ENCODE measurements at places on chromosomes 2 and 18. TPM values are rescaled to one million over a fixed set of nuclear protein-coding genes. Genes with fewer than 3 reads are reported as not detected.

The NIFK gene
- total RNA-seq = 26.4 TPM

GRCh38 chr2:209145941-209146681 lies 277.7 kb upstream of the MAP2 start:
- DNase-seq = no peak

DNA sequence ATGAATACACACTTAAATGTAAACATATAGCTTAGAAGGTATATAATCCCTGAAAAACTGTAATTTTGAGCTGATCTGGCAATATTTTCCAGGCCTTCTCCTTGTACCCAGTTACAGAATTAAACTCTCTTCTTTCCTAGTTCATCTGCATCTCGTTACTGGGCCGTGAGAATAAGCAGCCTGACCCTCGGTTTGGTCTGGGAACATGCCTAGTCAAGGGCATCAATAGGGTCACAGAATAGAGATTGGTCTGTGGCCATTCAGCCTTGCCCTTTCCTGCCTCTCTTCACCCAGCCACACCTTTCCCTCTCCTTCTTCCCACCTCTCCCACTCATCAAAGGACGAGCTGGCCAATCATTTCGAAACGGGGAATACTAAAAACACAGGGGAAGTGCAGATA lies 27.3 kb downstream of the SULT1C2 start:
- no peak for DNase-seq

DNA sequence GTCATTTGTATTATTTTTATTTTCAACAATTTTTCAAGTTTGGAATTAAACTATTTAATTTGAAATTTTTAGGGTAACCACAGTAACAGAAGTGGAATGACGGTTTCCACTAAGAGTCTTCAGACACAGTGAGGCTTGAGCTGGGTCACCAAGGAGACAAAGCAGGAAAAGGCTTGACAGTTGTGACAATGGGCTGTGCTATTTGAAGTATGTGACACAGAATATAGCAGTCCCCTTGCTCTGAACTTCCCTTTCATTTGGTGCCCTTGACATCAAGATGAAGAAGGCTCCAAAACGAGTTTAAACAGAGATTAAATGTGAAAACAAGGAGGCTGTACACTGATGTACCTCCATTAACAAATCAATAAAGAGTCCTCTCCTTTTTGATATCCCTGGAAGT lies 265.4 kb upstream of the DLGAP1 start:
- no peak for DNase-seq

The MYO1B gene
- 11.9 TPM for total RNA-seq

- peak; percentile 49 for DNase-seq
Measured at GRCh38 chr2:68594674-68595492, 48.5 kb upstream of the PROKR1 start.

- no peak for DNase-seq
Measured at GRCh38 chr2:156526950-156527636, 90.9 kb downstream of the GPD2 start.

DNA sequence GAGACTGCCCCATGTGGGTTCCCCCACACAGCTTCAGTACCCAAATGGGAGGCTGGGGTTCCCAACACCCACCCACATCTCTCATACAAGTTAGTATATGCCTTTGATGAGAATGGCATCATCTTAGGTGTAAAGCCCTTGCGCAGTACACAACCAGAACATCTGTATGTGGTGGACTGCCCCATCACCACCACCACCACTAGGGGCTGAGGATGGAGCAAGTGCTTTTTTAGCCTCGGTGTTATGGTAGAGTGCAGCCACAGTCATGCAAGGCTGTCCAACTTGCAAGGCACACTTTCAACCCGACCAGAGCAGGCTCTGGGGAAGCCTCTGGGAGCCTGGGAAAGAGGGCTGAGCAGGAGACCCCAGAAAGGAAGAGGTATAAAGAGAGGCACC lies 241.2 kb downstream of the TFCP2L1 start:
- DNase-seq = no peak

- DNase-seq = no peak
Measured at GRCh38 chr2:201420442-201421113, 30.7 kb downstream of the TRAK2 start.

The FAM210A gene
- total RNA-seq = 48.5 TPM

The IL36A gene
- not detected for total RNA-seq

The CXCR1 gene
- 0.25 TPM for total RNA-seq

DNA sequence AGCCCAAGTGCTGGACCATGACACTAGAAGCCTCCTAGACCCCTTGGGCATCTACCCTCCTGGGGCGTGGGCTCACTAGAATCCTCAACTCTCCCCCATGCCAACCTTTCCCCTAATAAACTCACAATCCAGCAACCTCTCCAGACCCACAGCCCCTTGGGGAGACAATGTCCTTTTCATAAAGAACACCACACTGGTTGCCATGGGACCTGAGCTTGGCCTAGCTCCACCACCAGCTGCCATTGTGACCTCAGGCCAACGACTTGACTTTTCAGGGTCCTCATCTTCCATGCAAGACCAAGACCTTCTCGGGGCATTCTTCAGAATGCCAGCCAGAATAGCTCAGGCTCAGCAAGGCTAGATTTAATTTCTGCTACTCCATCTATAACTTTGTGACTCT lies 128.1 kb upstream of the NPAS2 start:
- no peak for DNase-seq

DNA sequence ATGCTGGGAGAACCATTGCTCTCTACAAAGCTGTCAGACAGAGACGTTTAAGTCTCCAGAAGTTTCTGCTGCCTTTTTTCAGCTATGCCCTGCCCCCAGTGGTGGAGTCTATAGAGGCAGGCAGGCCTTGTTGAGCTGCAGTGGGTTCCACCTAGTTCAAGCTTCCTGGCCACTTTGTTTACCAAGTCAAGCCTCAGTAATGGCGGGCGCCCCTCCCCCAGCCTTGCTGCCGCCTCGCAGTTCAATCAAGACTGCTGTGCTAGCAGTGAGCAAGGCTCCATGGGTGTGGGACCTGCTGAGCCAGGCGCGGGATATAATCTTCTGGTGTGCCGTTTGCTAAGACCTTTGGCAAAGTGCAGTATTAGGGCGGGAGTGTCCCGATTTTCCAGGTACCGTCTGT lies 52.7 kb upstream of the SCYGR2 start:
- DNase-seq = no peak

DNA sequence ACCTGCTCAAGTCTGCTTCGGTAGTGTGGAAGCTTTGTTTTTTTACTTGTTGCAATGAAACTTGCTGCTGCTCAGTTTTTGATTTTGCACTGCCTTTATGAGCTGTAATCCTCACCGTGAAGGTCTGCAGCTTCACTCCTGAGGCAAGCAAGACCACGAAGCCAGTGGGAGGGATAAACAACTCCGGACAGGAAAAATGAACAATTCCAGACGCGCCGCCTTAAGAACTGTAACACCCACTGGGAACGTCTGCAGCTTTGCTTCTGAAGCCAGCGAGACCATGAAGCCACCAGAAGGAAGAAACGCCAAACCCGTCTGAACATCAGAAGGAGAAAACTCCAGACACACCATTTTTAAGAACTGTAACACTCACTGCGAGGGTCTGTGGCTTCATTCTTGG lies 245.7 kb upstream of the REG3G start:
- no peak for DNase-seq

The ZNF385B gene
- total RNA-seq = 87.6 TPM

- DNase-seq = no peak
Measured at GRCh38 chr2:128458505-128458904, 139.8 kb upstream of the HS6ST1 start.

The VAMP5 gene
- total RNA-seq = 82.0 TPM

GRCh38 chr18:32612651-32613050 lies 142.0 kb upstream of the GAREM1 start:
- no peak for DNase-seq

- peak; percentile 71 for DNase-seq
Measured at GRCh38 chr2:227407591-227408151, 19.9 kb upstream of the SCYGR1 start.

DNA sequence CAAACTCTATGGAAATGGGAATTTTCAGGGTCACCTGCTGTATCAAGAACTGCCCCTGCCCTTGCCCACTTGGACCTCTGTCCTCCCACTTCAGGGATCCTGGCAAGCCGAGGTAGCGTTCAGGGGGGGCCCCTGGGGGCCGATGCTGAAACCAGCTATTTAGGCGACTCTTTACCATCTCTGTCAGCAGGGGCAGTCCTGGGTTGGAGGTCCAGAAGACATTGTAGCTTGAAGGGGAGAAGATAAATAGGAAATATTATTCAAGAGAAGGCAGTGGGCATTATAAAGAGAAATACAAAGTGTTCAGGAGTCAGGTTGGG lies 2.4 kb downstream of the MOGS start:
- DNase-seq = no peak

- peak; percentile 18 for DNase-seq
Measured at GRCh38 chr2:232741294-232741693, 35.1 kb downstream of the KCNJ13 start.

- no peak for DNase-seq
Measured at GRCh38 chr2:241978670-241979069, 109.1 kb downstream of the RTP5 start.

The ASB18 gene
- total RNA-seq = 2.5 TPM

The CFC1 gene
- total RNA-seq = 2.8 TPM

The USP40 gene
- 18.4 TPM for total RNA-seq

- peak; percentile 40 for DNase-seq
Measured at GRCh38 chr18:55236150-55236931, 277.1 kb upstream of the CCDC68 start.

GRCh38 chr2:207749873-207750272 lies 19.8 kb downstream of the FZD5 start:
- DNase-seq = no peak

GRCh38 chr18:77044866-77045664 lies 87.5 kb downstream of the MBP start:
- DNase-seq = no peak

GRCh38 chr2:230128623-230129342 lies 60.1 kb upstream of the SLC16A14 start:
- no peak for DNase-seq

DNA sequence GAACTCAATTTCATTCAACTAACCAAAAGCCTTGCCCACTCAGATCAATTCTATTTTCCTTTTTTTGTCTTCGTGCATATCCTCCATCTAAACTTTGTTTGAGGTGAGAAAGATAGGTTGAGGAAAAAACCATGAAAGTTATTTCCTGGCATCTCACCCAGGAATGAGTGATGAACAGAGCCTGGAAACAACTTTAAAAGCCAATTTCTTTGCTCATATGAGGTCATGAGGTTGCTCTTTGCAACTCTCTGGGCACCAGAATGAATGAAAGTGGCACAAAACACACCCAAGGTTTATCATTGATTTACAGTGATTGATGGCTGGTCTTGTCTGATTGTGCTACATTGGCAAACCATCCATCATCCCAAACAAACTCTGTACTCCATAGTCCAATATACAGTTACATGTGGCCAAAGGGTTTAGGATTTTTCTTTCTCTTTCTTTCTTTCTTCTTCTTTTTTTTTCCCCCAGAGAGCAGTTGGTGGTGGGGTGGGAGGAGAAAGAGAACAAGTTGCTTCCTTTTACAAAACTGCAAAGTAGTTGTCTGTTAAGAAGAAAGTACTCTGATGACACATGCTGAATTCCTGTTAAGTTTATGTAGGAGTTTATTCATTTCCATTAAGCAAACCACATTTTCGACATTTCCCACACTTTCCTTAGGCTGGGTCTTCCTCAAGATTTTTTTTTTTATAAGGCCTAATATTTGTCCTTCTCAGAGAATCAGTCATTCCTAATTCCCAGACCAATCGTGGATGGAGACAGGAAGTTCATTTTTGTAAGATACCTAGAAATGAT lies 575.9 kb upstream of the ZEB2 start:
- no peak for DNase-seq

GRCh38 chr2:175234650-175235049 lies 53.1 kb upstream of the ATP5MC3 start:
- DNase-seq = no peak

DNA sequence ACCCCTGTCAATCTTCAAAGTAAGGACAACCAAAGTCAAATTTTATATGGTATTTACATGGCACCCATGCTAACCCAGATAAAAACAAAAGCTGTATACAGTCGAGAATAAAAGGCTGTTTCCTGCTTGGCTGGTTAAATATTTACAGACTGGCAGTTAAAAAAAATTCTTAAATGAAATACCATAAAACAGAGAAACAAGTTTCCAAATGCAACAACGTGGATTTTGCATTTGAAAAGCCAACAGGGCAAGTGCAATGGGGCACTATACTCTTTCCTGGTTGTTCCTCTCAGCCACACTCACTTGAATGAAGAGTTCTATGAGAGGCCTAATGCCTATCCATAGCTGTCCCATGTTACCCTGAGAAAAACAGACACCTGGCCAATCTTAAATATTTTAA lies 6.1 kb upstream of the NR4A2 start:
- DNase-seq = no peak
